DMS 273 treated with DMSO at 0.1 percent for 48 hours (cell line): ENCODE measurements at places on chromosomes 5 and 9.

DNA sequence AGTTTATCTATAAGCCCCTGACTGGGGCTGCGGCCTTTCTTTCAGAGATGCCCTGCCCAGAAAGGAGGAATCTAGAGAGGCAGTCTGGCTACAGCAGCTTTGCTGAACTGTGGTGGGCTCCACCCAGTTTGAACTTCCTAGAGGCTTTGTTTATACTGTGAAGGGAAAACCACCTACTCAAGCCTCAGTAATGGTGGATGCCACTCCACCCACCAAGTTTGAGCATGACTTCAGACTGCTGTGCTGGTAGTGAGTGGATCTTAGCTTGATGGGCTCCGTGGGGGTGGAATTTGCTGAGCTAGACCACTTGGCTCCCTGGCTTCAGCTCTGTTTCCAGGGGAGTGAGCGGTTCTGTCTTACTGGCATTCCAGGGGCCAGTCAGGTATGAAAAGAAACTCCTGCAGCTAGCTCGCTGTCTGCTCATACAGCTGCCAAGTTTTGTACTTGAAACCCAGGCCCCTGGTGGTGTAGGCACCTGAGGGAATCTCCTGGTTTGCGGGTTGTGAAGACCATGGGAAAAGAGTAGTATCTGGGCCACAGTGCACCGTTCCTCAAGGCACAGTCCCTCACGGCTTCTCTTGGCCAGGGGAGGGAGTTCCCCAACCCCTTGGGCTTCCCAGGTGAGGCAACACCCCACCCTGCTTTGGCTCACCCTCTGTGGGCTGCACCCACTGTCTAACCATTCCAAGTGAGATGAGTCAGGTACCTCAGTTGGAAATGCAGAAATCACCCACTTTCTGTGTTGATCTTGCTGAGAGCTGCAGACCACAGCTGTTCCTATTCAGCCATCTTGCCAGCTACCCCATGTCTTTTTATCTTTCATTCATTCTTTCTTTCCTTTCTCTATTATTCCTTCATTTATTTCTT is 211.8 kb upstream of the C9orf72 start:
- no peak for DNase-seq

GRCh38 chr9:35767458-35767857 is 13.4 kb upstream of the MSMP start:
- no peak for DNase-seq

DNA sequence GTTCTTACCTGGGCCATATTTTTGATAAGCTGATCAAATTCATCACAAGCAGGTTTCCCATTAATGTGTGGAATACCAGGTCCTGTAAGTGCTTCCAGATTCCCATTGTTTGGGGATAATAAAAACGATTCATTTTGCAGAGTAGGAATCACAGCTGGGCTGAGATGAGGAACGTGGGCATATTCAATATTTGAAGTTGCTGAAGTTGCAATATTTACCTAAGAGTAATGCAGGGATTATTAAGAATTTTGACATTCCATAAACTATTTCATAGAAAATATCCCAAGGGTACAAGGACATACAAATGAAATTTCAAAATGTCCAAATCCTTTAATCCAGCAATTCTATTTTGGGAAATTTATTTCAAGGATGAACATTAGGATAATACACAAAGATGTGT is 55.1 kb downstream of the MPDZ start:
- DNase-seq: no peak

DNA sequence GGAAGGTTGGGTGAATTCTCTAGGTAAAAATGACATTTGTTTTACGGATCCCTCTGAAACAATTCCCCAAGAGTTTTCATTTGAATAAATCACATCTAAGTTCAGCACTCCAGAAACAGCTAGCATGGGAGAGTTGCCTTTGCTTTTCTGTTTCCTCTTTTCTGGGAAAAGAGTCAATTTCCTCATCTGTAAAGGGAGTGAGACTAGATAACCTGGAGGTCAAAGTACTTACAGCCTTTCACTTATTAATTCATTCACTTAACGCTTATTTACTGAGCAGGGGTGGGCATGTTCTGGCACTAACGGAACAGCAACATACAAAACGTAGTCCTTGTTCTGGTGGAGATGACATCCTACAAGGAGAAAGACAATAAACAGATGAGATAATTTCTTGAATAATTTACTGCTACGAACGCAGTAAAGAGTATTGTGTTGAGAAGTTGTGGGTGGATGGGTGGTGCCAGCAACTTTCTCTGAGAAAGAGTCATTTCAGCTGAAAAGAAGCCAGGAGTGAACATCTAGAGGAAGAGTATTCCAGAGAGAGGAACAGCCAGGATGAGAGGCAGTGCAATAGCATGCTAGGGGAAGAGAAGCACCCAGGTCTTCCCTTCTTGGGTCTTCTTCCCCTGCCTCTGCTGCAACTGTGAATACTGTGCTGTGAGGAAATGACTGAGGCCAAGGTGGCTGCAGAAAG is 335.6 kb downstream of the ZSWIM6 start:
- DNase-seq: no peak

- no peak for DNase-seq
Measured at GRCh38 chr9:80699511-80699998, 989.8 kb downstream of the TLE1 start.

DNA sequence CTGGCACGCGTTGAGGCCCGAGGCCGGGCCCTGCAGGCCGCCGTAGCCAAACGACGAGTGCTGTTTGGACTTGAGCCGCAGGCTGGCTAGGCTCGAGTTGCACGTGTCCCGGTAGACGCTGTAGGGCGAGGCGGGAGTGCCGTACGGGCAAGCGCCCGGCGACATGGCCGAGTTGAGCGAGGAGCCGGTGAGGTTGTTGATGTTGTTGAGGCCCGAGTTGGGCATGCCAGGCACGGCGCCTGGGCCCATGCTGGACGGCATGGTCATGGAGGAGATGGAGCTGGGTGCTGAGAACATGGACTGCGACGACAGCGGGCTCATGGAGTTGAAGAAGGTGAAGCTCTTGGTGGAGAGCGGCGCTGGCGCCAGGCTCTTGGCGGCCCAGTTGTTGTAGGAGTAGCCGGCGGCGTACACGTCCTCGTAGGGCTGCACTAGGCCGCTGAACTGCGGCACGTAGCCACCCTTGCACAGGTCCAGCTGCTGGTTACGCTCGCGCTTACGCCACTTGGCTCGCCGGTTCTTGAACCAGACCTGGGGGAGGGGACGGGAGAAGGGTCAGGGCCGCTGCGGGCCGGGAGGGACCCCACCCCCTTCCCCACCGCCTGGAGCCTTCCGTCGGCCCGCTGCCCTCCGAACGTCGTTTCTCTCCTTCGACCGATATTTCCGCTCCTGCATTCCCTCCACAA is 5.1 kb downstream of the PITX1 start:
- no peak for DNase-seq

- no peak for DNase-seq
Measured at GRCh38 chr9:138038244-138038671, 160.7 kb downstream of the CACNA1B start.

DNA sequence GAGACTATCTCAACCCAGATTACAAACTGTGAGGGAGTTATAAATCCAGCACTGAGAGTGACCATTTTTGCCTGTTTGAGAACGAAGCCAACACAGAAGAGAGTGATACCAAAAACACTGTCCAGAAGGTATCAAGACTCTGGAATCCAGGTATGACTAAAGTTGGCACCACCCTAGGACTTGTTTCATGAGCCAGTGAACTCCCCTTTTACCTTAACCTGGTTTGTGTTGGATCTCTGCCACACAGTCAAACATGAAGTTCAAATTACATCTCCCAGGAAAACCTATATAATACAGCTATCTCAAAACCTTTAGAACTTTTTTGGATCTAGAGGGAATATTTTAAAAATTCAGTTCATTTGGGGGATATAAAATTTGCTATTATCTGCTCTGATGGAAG is 11.4 kb downstream of the ZBTB5 start:
- no peak for DNase-seq
